ENCODE measurements at places on chromosomes 11 and 22. TPM values are rescaled to one million over a fixed set of nuclear protein-coding genes. Genes with fewer than 3 reads are reported as not detected.

Gene CNGA4
- total RNA-seq, result 0.22 TPM

Gene BEST1
- total RNA-seq, result 0.30 TPM

Gene OR10A6
- not detected for total RNA-seq

Gene ZNF280B
- total RNA-seq, result 2.4 TPM

Gene COMT
- 70.0 TPM for total RNA-seq

Gene RAB39A
- total RNA-seq, result 0.43 TPM

Gene OR8G1
- total RNA-seq, result not detected

Gene CD3G
- 199 TPM for total RNA-seq

Gene IFITM10
- 0.82 TPM for total RNA-seq

Gene MMP7
- not detected for total RNA-seq

Gene PDE3B
- total RNA-seq, result 125 TPM

Gene GAB4
- total RNA-seq, result not detected

Gene SLC25A18
- total RNA-seq, result not detected

Gene FRMD8
- 55.4 TPM for total RNA-seq

Gene KDM4F
- total RNA-seq, result not detected

Gene KCNQ1OT1
- total RNA-seq, result 0.28 TPM

Gene CSNK2A3
- total RNA-seq, result 1.4 TPM

Gene SSH3
- total RNA-seq, result 24.6 TPM

Gene OR5P2
- not detected for total RNA-seq

Gene FADS1
- total RNA-seq, result 53.2 TPM

Gene OR1S1
- not detected for total RNA-seq

Gene F2
- total RNA-seq, result not detected

Gene OR4C6
- not detected for total RNA-seq

Gene KRTAP5-9
- total RNA-seq, result not detected

Gene TIGD3
- total RNA-seq, result 0.97 TPM

Gene MMP13
- not detected for total RNA-seq

Gene OR51E2
- total RNA-seq, result not detected

Gene ZP1
- total RNA-seq, result 0.60 TPM

Gene MYOD1
- not detected for total RNA-seq

Gene MAJIN
- total RNA-seq, result not detected

Gene C11orf52
- total RNA-seq, result not detected

Gene SYT13
- not detected for total RNA-seq

Gene LGALS12
- total RNA-seq, result not detected

Gene GGTLC3
- not detected for total RNA-seq

Gene DERL3
- 9.6 TPM for total RNA-seq

Gene GLB1L2
- total RNA-seq, result 1.7 TPM

Gene OPCML
- total RNA-seq, result not detected

Gene ALX4
- not detected for total RNA-seq

Gene BLID
- not detected for total RNA-seq

Gene SEC14L6
- total RNA-seq, result not detected

Gene CLCF1
- 4.7 TPM for total RNA-seq

Gene MYBPC3
- total RNA-seq, result not detected

Gene RIBC2
- 11.2 TPM for total RNA-seq

Gene GNAZ
- 0.22 TPM for total RNA-seq

Gene ADM2
- total RNA-seq, result 6.7 TPM

Gene CASP5
- not detected for total RNA-seq

Gene SELENOM
- 24.6 TPM for total RNA-seq

Gene PATE2
- total RNA-seq, result not detected

Data from activated naive CD8-positive, alpha-beta T cell treated with anti-CD3 and anti-CD28 coated beads, Interleukin-2, amount 10 ng/mL, durations not matched to agents 7 days and 5 days (primary cell).